ENCODE measurements at places on chromosomes 5 and 9.

DNA sequence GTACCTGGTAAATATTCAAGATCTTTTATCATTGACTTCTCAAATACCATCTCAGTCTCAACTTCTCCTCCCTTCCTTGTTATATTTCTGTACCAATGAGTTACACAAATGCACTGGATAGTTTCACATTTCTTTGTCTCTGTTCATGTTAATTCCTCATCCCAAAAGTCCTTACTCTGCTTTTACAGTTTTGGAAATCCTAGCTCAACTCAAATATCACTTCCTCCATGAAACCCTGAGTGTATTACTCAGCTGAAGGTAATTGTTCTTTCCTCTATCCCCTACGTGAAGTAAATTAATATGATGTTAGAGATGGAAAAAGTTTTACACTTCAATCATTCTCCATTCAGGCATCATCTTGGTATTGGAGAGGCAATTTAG is 241.5 kb downstream of the TLE4 start:
- no peak for DNase-seq

GRCh38 chr5:85452322-85453025 is 1067.8 kb upstream of the EDIL3 start:
- DNase-seq = no peak

DNA sequence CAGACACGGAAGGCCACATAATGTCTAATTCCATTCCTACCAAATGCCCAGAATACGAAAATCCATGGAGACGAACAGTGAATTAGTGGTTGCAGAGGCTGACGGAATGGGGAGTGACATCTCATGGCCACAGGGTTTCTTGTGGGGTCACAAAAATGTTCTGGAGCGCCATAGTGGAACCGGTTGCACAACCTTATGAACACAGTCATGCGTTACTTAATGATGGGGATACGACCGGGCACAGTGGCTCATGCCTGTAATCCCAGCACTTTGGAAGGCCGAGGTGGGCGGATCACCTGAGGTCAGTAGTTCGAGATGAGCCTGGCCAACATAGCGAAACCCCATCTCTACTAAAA is 26.0 kb upstream of the TTLL11 start:
- DNase-seq = no peak

- DNase-seq = no peak
These were observed 93.7 kb downstream of the SGCD start for GRCh38 chr5:156420665-156421064.

GRCh38 chr5:163506095-163506457 is 657 bp downstream of the MAT2B start:
- no peak for DNase-seq

DNA sequence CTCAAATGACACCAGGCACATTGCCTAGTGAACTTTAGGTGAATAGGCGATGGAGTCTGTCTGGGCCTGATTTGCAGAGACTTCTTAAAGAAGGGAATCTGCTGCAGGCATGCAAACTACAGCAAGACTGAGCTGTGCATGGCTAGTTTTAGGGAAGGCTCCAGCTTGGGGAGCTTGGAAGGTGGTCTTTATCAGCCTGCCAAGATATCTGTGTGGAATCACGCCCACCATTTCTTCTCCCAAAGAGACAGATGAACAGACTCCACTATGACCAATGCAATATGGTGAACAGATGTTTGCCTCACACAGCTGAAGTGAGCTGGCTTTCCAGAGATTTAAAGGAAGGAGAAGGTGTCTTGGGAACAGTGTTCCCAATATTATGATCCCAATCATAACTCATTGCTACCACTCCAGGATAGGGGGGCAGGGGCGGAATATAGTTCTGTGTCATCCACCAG is 129.0 kb upstream of the HMHB1 start:
- DNase-seq = no peak

GRCh38 chr5:171128136-171128535 is 180.9 kb upstream of the TLX3 start:
- DNase-seq = no peak

GRCh38 chr9:128294142-128294541 is 18.1 kb downstream of the SWI5 start:
- no peak for DNase-seq

- DNase-seq = no peak
These were observed 23.5 kb upstream of the ALDOB start for GRCh38 chr9:101458963-101459631.

- DNase-seq = no peak
These were observed 7.4 kb upstream of the AGGF1 start for GRCh38 chr5:77022511-77023417.

- peak; percentile 44 for DNase-seq
These were observed 124.6 kb upstream of the SARDH start for GRCh38 chr9:133862585-133863256.

GRCh38 chr9:93300175-93300572 is 116.2 kb downstream of the WNK2 start:
- DNase-seq = peak; percentile 52

DNA sequence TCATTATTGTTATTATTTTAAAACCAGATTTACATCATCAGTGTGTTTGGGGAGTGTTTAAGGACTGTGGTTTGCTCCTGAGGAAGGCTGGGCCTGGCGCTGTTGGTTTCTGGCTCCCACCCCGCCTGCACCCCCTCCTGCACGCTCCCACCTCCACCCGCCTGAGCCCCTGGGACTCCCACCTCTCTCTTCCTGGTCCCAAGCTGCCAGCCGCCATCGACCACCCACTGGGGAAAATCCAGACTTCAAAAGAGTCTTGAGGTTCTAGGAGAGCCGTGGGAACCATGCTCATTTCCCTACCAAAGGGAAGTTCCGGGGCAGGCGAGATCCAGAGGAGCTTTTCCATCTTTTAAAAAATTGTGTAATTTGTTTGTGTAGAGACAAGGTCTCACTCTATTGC is 35.0 kb upstream of the FUBP3 start:
- DNase-seq = no peak

- DNase-seq = peak; percentile 94
These were observed 22.2 kb upstream of the JADE2 start for GRCh38 chr5:134503088-134503936.

GRCh38 chr5:87099291-87099839 is 168.3 kb upstream of the RASA1 start:
- DNase-seq = no peak

DNA sequence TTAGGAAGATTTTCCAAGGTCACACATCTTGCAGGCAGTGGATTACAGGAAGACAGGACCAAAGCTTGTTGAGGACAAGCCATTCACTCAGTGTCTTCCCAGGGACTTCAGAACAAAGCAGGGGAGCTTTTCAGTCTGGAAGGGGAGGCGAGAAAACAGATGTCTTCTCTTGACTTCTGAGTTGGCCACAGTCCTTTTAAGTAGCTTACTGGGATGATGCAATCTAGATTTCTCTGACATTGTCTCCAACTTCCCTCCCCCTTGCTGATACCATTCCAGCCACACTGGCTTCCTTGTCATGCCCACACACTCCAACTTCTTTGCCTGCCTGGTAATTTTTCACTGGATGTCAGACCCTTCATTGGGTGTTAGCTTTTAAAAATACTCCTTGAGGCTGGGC is 174.2 kb upstream of the TBC1D2 start:
- no peak for DNase-seq

GRCh38 chr9:127910613-127911205 is 6.1 kb downstream of the ST6GALNAC4 start:
- no peak for DNase-seq

DNA sequence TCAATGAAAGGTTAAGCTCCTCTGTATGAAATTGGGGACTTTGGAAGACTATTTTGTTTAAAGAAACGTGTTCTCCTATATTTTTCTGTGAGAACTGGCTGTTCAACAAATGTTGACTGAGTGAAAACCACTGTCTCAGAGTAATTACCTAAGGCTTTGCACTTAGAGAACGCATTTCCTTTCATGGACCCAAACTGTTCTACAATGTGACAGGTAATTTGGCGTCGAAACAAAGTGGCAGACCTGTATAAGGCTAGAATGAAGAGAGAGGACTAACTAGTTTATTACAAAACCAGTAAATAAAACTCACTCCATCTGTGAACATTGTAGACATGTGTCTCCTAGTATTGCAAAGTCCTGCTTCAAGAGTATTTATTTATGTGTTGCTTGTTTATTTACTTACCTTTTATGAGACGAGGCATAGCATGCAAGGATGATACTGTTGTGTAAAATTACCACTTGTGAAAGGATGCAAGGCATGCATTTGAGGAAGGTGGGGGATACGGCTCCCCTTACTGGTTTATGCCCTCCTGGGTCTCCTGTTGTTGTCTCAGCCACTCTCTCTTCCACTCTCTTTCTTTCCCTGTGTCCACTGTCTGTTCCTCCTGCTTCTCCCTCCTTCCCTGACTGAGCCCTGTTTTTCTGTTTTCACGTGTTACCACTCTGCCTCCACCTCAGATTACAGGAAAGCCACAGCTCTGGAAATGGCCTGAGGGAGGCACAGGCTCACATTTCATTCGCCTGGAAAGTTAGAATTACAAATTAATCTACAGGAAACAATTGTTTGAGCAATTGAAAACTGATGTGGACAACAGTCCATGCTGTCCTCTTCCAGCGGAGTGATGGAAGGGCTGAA is 444.0 kb upstream of the ZNF608 start:
- no peak for DNase-seq

GRCh38 chr5:14879393-14879792 is 7.8 kb upstream of the ANKH start:
- DNase-seq = no peak

GRCh38 chr5:59088546-59088945 is 505.7 kb downstream of the RAB3C start:
- DNase-seq = no peak

GRCh38 chr9:93902051-93902779 is 52.9 kb downstream of the BARX1 start:
- no peak for DNase-seq

DNA sequence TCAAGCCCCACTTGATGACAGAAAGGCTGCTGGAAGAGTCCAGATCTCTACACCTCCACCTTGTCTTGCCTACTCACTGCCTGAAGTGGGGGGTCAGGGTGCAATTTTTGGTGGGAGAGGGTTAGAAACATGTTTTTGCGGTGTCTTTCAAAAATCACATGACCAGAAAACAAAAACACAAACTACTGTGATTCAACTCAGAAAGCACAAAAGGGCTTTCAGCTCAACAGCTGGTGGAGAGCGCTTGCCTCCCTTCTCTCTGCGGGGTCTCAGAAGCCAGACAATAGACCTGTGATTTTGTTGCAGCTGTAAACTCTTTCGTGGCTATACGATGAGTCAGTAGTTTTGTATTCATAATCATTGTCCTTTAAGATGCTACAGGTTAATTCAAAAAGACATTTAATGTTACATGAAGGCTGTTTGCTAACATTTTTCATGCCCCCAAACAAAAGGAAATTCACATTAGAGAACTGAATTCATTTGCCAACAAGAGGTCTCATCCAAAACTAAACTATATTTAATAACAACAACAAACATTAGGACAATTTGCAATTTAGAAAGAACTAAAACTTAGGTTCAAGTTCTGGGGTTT is 172.6 kb upstream of the RAI14 start:
- no peak for DNase-seq

GRCh38 chr5:53350368-53350767 is 130.1 kb upstream of the FST start:
- DNase-seq = no peak

DNA sequence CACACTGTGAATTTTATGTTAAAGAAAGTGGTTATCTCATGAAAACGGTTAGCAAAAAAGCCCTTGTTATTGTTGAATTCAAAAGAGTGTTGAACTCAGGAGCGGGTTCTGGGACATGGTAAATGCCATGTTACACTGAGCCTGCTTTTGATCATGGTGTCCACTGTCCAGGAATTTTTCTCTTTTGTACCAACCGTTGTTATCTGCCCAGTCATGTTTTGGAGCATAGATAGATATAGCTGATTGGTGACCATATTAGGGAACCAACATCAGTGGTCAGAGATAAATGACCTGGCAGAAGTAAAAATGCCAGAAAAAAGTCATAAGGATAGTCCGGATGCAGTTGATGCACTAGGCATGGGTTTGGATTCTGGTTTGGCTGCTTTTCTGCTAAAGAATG is 29.3 kb downstream of the DOCK2 start:
- no peak for DNase-seq

DNA sequence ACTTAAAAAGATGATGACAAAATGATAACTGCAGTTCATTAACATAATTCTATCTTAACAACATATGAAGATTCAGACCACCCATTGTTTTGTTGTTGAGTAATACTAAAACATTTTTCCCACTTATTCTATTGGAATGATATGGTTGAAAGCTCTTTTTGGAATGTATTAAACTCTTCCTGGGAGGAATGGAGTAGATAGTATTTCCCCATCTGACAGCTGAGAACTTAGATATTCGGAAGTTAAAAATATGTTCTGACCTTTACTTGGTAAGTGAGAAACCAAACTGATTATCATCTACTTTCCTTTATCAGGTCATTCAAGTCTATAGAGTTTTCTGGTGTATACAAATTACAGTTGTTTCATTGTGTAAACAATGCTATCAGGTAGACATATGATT is 452.9 kb downstream of the CSNK1G3 start:
- no peak for DNase-seq

DNA sequence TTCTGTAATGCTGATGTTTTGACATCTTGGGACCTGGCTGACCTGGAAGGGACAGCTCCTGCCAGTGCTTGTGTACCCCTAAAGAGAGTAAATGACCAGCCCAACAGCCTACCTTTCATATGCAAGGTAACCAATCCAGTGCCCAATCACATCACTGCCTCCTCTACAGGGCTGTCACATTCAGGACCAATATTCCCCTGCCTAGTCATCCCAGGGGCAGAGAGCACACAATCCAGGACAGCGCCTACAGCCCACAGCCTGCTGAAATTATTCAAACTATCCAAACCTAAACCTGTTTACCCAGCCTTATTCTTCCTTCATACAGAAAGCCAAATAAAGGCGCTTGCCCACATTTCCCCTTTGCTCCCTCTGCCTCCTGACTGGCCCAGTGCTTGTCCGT is 284.1 kb downstream of the CTNND2 start:
- DNase-seq = no peak

DNA sequence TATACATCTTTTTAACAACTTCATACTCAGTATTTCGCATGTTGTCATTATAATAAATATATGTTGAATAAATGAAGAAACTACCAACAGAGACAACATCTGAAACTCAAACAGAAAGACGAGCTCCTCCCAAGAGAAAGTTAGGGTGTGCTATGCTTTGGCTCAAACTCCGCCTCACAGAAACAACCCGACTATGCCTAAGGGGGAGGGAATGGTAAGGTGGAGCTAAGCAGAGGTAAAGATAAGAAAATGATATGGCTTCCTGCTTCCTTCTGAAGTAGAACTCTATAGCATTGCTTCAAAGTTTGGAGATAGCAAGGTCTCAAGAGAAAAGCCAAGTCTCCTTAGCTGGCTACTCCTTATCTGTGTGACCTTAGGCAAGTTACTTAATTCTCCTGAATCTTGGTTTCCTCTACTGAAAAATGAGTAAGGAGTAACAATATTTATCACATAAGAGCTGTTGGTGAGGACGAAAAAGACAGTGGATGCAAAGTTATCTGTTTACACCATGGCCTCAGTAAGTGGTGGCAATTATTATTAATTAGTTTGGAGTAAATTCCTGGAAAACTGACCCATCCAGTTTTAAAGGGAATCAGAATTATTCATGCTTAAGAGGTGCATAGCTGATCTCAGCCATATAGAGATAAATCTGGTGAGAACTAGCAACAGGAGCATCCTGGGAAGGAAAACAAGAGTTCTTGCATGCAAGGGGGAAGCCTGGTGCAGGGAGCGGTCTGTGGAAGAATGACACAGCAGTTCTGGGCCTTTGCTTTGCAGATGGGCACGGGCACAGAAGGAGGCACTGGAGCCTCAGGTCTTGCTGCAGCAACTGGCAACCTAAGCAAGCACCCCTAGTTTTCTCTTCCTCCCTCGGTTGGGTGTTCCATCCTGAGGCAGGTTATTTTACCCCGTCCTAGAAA is 73.3 kb downstream of the GLIS3 start:
- DNase-seq = no peak
